CD4-positive, alpha-beta T cell (primary cell): ENCODE measurements at places on chromosomes 4 and X. TPM values are rescaled to one million over a fixed set of nuclear protein-coding genes. Genes with fewer than 3 reads are reported as not detected.

- DNase-seq = no peak
Measured at GRCh38 chrX:63439580-63439979, 88.4 kb upstream of the SPIN4 start.

DNA sequence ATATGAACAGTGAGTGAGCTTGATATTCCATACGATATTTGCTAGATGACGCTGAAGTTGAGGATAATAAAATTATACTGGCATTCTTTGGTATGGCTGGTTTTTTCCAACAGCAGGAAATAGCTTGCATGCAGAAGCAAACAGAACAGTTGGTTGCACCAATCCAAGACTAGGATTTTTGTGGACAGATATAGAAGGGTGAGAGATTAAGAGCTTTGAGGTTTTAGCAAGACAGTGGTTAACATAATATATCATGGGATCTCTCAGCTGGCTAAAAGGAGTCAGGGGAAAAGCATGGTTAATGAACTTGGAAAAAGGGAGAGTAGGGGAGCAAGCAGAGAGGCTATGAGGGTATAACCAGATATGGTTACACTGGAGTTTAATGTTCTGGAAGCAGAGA lies 127.9 kb downstream of the DHX15 start:
- DNase-seq = no peak

- DNase-seq = no peak
Measured at GRCh38 chr4:83516042-83516772, 19.7 kb upstream of the GPAT3 start.

The BEX5 gene
- total RNA-seq = 12.4 TPM

GRCh38 chr4:59122626-59123025 lies 2012.4 kb upstream of the IGFBP7 start:
- DNase-seq = no peak

- no peak for DNase-seq
Measured at GRCh38 chrX:45986971-45987370, 558.2 kb downstream of the ZNF674 start.

- DNase-seq = no peak
Measured at GRCh38 chrX:50704360-50704759, 109.6 kb downstream of the SHROOM4 start.

DNA sequence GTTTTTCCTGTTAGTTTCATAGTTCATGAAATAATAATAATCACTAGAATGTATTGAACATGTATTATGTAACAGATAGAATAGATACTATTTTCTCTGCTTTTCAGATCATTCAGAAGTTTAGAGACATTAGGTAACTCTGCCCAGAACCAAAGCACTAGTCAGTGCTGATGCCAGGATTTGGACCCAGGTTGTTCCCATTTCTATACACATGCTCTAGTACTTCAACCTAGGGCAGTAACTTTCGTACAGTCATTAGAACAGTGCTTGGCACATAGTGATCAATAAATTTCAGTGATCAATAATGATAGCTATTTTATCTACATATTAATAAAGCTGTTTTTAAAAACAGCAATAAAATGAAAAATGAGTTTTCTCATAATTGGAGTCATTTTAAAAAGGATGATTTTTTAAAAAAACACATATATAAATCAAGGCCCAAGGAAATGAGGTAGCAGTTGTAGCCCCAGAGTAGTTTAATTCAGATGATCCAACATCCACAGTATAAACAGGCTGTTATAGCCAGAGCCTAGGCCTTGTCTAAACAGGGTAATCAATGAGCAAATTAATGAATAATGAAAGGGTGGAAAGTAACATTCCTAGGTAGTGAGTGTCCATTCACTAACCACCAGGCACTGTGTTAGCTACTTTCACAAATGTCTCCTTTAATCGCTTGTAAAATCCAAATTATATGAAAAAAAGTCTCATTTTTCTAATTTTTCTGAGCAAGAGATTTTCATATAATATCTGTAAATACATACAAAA lies 25.6 kb downstream of the TXK start:
- no peak for DNase-seq

The SRPK3 gene
- total RNA-seq = not detected

- DNase-seq = no peak
Measured at GRCh38 chrX:19555683-19556082, 40.4 kb upstream of the MAP3K15 start.

GRCh38 chr4:8283631-8284121 lies 14.1 kb downstream of the HTRA3 start:
- no peak for DNase-seq

The AMOT gene
- 1.4 TPM for total RNA-seq

The CYSLTR1 gene
- total RNA-seq = 6.6 TPM

The FAM9B gene
- not detected for total RNA-seq

DNA sequence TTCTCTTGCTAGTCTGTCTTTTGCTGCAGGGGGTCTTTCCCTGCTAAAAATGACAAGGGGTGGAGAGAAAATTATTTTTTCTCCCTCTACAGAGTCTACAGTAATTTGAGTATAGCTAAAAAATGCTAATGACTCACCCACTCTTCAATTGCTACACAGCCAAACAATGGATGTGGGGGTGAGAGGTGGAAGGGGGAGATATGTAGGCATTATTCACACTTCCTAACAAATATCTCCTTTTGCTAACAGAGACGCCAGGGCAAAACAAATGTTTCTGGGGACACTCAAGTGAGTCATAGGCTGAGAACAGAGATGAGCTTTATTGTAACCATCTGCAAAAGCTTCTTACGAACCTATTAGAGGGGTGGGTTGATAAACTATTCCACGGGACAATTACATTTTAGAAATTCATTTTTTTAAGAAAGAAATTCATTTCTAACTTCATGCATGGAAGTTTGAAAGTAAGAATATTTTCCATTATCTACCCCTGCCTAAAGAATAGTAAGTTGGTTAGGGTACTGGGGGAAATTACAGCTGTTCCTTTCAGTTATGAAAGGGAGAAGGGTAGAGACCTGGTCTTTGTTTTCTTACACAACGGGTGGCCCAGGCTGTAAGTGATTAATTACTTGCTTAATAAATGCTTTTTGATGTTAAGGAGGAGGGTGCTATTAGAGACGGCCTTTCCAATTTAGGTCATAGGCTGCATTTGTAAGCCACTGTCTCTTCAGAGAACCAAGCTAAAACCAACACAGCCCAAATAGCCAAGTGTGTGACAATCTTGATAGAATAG lies 12.8 kb downstream of the SCD5 start:
- no peak for DNase-seq

GRCh38 chrX:1334854-1335253 lies 1.7 kb upstream of the IL3RA start:
- no peak for DNase-seq

- DNase-seq = no peak
Measured at GRCh38 chrX:40531056-40531826, 49.5 kb upstream of the ATP6AP2 start.

- no peak for DNase-seq
Measured at GRCh38 chrX:69565247-69565815, 50.6 kb upstream of the EDA start.

DNA sequence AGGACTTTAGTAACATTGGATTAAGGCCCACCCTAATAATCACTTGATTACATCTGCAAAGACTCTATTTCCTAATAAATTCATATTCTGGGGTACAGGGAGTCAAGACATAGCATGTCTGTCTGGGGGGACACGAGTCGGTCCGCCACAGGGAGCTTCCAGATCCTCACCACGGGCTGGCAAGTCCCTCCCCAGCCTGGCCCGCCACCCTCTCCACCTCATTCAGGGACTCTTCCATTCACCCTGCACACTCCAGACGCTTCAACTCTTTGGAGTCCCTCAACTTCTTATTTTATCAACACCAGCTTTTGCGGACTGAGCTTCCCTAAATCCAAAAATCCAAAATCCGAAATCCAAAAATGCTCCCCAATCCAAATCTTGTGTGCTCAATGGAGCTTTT lies 71.2 kb downstream of the DCTD start:
- DNase-seq = no peak

DNA sequence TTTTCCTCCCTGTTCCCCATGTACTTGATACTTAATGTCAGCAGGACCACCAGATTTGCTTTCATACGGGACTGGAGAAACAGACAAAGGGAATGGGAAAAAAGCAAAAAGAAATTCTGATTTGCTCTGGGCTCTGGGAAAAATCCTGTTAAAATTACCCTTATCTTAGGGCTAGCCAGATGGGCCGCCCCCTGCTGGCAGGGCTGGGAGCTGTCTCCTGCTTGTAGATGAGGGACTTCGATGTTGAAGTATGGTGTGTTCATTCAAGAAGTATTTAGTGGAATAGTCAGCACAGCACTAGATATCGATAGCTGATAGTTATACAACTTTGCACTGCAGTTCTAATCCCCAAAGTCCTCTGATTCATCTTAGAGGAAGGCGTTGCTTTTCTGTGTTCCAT lies 45.8 kb downstream of the BCORL1 start:
- peak; percentile 69 for DNase-seq

DNA sequence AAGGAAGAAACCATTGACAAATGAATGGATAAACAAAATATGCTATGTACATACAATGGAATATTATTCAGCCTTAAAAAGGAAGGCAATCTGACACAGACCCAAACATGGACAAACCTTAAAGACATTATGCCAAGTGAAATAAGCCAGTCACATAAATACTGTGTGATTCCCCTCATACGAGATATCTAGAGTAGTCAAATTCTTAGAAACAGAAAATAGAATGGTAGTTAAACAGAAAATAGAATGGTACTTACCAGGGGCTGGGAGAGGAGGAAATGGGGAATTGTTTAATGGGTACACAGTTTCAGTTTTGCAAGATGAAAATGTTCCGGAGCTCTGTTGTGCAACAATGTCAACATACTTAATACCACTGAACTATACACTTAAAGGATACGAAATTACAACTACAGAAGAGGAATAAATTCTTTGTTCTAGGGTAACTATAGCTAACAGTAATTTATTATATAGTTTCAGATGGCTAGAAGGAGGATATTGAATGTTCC lies 47.8 kb upstream of the DUSP21 start:
- no peak for DNase-seq

DNA sequence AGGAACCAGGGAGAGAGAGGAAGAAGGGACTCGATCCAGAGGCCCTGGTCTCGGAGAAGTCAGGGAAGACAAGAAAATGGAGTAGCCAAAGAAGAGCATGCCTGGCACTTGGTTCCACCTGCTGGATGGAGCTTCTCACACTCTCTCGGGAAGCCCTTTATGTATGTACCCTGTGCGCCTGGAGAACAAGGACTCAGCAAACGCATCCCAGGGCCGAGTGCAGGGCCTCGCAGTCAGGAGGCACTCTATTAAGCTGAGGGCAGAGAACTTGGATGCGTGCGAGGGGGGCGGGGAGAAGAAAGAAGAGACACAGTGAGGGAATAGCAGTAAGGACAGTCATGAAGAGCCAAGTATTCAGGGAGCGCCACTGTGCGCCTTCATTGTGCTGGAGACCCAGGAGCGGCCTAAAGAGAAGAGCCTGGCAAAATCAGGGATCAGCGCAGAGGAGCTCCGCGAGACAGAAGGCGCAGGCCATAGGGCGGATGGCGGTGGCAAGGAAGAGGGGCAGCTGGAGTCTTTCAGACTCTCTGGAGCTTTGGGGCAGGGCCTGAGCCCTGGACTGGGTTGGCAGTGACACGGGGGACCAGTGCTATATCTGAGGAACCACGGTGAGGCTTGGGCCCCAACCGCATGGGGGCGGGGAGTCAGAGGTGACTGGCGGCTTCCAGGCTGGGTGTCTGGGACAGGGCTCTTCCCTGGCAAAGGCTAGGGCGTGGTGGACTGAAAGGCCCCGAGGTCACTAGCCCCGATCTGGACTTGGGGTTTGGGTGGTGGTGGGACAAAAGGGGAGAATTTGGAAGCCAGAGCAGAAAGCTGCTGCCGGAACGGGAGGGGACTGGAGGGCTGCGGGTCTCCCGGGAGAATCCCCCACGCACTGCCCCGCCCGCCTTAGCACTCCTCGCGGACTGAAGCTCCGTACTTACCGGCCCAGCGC lies 1.9 kb upstream of the SEPTIN6 start:
- no peak for DNase-seq

GRCh38 chr4:77007358-77008230 lies 58.0 kb downstream of the SEPTIN11 start:
- DNase-seq = no peak

The CPE gene
- not detected for total RNA-seq

The THAP9 gene
- 3.8 TPM for total RNA-seq

DNA sequence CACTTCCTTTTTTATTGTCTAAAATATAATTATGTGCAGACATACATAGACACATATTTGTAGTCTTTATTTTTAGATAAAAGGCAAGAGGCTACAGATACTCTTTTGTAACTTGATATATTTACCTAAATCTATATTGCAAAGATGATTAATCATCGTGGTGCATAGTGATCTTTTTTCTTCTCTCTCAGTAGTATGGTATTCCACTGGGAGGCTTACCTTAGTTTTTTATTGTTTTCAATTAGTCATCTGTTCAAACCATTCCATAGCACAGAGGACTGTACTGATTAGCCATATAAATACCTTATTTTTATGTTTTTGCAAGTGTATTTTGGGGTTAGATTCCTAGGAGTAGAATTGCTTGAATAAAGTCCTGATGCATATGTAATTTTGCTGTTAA lies 619.7 kb downstream of the GRXCR1 start:
- DNase-seq = no peak

DNA sequence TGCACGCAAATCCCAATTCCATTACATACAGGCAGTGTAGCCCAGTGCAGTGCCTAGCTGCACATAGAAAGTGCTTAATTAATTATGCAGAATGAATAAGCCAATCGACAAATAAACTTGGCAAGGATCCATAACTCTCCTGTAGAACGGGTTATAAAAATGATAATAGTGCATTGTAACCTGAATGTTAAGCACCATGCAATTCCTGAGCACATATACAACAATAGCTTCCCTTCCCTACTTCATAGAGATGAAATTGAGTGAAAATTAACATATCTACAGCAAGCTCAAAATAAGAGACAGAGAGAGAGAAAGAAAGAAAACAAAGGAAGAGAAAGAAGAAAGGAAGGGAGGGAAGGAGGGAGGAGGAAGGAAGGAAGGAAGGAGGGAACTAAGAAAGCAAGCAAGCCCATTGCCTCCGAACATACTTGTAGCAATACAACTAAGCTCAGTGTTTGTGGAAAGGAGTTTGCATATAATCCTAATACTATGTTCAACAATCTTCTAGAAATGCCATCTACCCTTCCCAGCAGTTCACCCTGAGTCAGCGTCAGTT lies 1074.0 kb upstream of the LCORL start:
- no peak for DNase-seq

The HEPH gene
- total RNA-seq = not detected

GRCh38 chrX:19747652-19748610 lies 139.5 kb downstream of the SH3KBP1 start:
- DNase-seq = peak; percentile 83

GRCh38 chr4:35525192-35525978 lies 718.9 kb downstream of the ARAP2 start:
- peak; percentile 4 for DNase-seq

The IL13RA2 gene
- total RNA-seq = not detected

The KCNE5 gene
- total RNA-seq = not detected

GRCh38 chr4:25654031-25654970 lies 1.4 kb upstream of the SLC34A2 start:
- no peak for DNase-seq

- no peak for DNase-seq
Measured at GRCh38 chrX:31287861-31288260, 216.0 kb upstream of the FTHL17 start.

The CLIC2 gene
- total RNA-seq = 0.89 TPM

The TIGD4 gene
- total RNA-seq = not detected

The CCDC149 gene
- total RNA-seq = 0.25 TPM

The TRIM60 gene
- total RNA-seq = not detected
